ENCODE measurements at places on chromosomes 1 and 21. TPM values are rescaled to one million over a fixed set of nuclear protein-coding genes. Genes with fewer than 3 reads are reported as not detected.

TMEM39B gene
- 34.4 TPM for total RNA-seq

IL10 gene
- 3.2 TPM for total RNA-seq

TMEM200B gene
- total RNA-seq = 1.1 TPM

C1orf141 gene
- total RNA-seq = 0.71 TPM

- ATAC-seq = no peak
Measured at GRCh38 chr1:25683731-25684130, 67.1 kb downstream of the MAN1C1 start.

GRCh38 chr21:46543306-46543705 is 61.6 kb downstream of the S100B start:
- no peak for ATAC-seq

- no peak for ATAC-seq
Measured at GRCh38 chr1:200774735-200775444, 36.2 kb downstream of the CAMSAP2 start.

- ATAC-seq = no peak
Measured at GRCh38 chr1:81836007-81836626, 35.4 kb downstream of the ADGRL2 start.

GRCh38 chr1:22139066-22139594 is 3.8 kb downstream of the WNT4 start:
- ATAC-seq = no peak

DNA sequence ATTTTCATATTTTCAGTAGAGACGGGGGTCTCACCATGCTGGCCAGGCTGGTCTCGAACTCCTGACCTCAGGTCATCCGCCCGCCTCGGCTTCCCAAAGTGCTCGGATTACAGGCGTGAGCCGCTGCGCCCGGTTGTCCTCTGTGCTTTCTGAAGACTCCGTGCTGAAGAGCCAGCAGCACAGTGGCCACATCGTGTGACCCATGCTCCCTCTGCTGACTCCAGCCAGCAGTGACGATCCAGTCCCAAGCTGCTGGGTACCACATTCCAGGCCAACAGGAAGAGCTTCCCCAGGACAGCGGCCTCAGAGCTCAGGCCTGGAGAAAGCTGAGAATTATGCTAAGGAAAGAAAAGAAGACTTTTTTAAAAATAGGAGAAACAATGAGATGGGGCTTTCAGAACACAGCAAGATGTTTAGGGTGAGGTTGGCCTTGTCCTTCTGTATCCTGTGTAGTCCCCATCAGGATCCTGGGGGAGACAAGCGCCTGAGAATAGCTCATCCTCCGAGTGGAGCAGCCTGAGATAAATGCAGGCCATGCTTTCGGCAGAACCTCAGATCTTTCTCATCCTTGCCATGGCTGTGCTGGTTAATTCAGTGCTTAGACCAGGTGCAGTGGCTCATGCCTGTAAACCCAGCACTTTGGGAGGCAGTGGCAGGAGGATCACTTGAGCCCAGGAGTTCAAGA is 207.1 kb downstream of the SLC35F3 start:
- ATAC-seq = no peak

GRCh38 chr1:165484532-165484931 is 39.6 kb upstream of the RXRG start:
- no peak for ATAC-seq

Data from activated T-helper 17 cell treated with anti-CD3 and anti-CD28 coated beads, Interleukin-2, amount 50 U/mL, for 72 hours (primary cell).